Erythroblast (primary cell): ENCODE measurements at places on chromosomes 5 and 9.

- no peak for DNase-seq
These were observed 202.2 kb downstream of the GADD45G start for GRCh38 chr9:89807101-89807395.

- DNase-seq = peak; percentile 85
These were observed 969 bp downstream of the CLK4 start for GRCh38 chr5:178625679-178626483.

DNA sequence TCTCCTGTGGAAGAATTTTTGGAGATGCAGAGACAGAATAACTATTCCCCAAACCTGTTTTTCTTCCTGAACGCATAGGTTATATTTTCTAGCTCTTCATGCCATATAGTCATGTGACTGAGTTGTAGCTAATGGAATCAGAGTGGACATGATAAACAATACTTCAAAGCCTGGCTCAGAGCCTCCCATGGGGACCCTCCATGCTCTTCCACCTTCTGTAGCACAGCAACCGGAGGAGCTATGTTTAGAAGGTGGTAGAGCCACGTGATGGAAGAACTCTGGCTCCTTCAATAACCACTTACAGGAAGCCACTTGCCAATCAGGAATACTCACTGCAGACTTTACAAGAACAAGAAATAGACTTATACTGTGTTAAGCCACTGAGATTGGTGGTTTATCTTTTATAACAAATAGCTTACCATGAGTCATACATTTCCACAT is 39.2 kb downstream of the NADK2 start:
- DNase-seq = no peak

DNA sequence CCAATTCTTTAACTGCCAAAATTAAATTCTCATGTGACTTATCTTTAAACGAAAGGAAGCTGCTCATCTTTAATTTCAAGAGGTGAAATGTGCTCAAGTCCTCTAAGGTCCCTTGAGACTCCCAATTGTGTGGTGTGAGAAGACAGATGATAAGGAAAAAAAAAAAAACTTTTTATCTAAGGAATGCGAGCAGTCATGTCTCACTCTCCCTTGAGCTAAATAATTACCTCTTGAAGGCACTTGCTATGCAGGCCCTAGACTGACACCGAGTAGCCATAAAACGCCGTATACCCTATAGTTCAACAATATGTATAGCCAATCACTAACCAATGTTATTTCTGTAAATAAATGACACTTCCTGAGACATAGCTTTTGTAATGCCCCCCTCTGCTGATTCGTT is 1.5 kb upstream of the DTWD2 start:
- DNase-seq = peak; percentile 12

GRCh38 chr5:89948977-89949376 is 460.6 kb downstream of the CETN3 start:
- no peak for DNase-seq

- DNase-seq = no peak
These were observed 609.4 kb downstream of the SLCO4C1 start for GRCh38 chr5:101686536-101687157.

DNA sequence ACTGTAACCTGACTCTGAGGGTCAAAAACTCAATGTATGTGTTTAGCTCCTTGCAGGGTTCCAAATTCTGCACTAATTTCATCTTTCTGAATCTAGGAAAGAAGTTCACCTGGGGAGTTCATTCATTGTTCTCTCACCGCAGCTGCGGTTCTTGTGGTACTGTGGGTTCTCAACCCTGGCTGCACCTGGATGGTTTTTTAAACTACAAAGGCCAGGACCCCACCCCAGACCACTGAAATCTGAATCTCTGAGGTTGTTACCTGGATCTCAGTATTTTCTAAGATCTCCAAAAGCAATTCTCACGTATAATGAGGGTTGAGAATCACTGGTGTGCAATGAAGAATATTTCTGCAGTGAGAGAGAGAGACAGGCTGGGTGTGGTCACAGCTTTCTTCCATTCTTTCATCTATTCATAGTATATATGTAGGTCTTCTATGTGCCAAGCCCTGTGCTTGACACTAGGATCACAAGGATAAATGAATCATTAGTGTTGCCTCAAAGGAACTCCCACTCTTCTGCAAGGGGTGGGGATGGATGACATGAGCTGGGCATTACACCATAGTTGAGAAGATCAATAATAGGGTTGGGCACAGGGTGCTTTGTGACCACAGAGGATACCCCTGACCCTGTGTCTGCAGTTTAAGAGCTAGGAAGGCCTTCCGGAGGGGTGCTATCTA is 109.8 kb downstream of the GALNT10 start:
- no peak for DNase-seq

- no peak for DNase-seq
These were observed 14.1 kb downstream of the TRIM7 start for GRCh38 chr5:181190711-181191525.

- DNase-seq = no peak
These were observed 142.7 kb downstream of the PAX5 start for GRCh38 chr9:36891341-36891811.

DNA sequence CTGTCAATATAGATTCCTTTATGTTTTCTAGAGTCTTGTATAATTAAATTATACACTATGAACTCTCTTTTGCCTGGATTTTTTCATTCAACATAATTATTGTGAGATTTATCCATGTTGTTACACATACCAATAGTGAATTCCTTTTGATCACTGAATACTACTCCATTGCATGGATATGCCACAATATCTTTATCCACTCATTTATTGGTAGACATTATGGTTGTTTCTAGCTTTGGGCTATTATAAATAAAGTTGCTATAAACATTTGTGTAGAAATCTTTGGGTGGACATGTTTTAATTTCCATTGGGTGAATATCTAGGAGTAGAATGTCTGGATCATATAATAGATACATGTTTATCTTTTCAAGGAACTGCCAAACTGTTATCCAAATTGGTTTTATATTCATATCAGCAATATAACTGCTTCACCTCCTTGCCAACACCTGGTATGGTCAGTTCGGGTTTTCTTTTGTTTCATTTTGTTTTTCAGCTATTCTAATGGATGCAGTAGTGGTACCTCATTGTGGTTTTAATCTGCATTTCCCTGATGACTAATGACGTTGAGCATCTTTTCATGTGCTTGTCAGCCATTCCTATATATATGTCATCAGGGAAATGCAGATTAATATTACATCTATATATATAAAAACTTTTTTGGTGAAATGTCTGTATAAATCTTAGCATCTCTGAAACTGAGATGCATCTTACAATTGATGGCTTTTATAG is 32.1 kb upstream of the TCF7 start:
- DNase-seq = no peak

DNA sequence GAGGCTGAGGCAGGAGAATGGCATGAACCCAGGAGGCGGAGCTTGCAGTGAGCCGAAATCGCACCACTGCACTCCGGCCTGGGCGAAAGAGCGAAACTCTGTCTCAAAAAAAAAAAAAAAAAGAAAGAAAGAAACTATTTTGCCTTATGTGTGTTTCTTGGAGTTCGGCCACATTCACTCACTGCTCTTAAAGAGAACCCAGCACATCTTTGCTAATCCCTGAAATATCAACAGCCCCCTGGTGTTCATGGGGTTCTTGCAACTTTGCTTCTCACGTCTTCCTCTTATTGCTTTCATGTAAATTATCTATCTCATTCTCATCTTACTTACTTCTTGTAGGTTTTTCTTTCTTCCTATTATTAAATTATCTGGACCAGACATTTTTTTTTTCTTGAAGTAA is 126.3 kb upstream of the ASTN2 start:
- no peak for DNase-seq

DNA sequence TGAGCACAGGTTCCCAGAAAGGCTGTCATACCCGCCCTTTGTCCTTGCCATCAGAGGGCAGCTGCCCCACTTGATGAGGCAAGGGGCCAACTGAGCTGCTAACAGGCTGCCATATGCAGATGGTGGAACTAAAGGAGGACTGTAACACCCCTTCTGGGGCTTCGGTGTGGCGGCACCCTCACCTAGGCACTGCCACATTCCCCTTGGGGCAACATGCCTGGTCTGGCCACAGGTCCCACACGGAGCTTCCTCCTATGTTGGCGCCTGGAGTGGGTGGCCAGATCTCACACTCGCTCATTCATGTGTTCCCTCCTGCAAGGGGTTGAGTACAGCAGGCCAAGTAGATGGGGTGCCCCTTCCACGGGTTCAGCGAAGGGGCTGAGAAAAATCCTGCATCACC is 777.4 kb upstream of the CHD1 start:
- no peak for DNase-seq

- DNase-seq = no peak
These were observed 34.1 kb upstream of the EFNA5 start for GRCh38 chr5:107704681-107705401.

- no peak for DNase-seq
These were observed 1.6 kb upstream of the CFAP90 start for GRCh38 chr5:7852542-7852941.

DNA sequence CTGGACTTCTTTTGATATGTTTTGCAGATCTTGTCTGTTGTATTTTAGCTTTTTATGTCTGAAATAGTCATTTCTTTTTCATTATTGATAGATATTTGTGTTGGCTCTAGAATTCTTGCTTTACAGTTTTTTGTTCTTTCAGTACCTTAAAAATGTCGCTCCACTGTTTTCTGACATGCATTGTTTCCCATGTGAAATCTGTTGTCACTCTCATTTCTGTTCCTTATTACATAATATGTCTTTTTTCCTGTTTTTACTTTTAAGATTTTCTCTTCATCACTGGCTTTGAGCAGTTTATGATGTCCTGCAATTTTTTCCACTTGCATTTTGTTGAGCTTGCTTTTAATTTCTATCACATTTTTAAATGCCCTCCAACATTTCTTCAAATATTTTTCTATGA is 270.4 kb upstream of the TARS1 start:
- DNase-seq = peak; percentile 2

DNA sequence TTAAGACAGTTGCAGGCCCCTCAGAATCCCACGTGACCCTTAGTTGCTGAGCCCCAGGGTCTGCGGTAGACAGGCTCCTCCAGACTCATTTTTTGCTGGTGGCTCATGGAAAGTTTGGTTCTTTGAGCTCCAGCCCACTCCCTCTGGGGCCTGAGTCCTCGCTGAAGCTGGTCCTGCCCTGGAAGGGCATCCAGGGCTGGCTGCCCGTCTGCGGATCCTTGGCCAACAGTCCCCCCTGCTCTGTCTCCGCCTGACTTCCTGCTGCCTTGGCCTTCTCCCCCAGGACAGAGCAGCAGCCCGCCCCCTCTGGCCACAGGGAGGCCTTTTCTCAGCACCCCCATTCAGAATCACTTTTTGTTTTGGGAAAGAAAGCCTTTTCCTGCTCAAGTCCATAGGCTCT is 24.4 kb downstream of the SLC6A7 start:
- no peak for DNase-seq

DNA sequence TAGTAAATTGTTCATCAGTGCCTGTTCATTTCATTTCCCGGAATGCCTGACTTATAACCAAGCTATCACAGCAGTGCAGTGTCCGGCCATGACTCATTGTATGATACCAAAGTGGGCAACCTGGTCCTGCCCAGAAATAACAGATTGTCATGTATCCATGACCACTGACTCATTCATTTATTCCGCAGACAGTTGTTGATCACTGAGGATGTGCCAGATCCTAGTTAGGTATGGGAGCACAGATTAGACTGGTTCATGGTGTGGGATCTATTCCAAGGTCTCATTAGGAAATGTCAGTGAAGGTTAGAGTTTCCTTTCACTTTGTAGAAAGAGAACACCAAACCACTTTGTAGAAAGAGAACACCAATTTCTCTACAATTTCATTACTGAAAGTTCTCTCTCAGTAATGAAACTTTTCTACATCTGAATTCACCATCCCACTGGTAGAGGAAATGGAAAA is 8.7 kb downstream of the NREP start:
- no peak for DNase-seq

GRCh38 chr5:10898514-10898913 is 137.5 kb upstream of the DAP start:
- no peak for DNase-seq

GRCh38 chr5:143644727-143645126 is 167.2 kb upstream of the HMHB1 start:
- DNase-seq = no peak

DNA sequence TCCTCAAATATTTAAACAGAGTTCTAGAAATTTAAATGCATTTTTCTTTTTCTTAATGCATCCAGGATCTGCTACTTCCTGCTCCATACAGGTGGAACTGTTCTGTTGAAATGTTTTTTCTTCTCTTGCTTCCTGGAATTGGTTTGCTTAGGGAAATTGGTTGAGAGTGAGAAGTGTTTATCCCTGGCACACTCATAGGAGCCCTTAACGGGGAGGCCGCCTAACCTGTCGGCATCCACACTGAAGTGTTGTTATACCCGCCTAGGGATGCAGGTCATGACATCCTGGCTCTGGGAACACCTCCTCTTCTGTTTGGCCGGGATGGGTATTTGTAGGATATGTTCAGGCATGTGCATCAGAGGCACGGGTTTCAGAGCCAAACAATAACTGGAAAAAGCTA is 239.7 kb downstream of the GADD45G start:
- DNase-seq = no peak

DNA sequence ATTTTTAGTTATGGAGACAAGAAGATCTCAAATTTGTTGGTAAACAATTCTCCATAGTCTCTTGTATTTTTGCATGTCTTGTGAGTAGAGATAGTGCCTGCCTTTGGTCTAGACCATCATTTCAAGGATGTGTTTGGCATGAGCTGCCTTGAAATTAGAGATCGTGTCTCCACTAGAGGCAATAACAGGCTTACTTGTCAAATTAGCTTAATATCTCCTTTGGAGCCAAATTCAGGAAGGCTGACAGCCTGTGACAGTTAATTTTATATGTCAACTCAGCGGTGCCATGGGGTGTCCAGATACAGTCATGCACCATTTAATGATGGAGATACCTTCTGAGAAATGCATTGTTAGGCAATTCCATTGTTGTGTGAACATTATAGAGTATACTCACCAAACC is 24.8 kb upstream of the PRDM9 start:
- DNase-seq = no peak

- DNase-seq = no peak
These were observed 28.1 kb downstream of the IL33 start for GRCh38 chr9:6243746-6244145.

DNA sequence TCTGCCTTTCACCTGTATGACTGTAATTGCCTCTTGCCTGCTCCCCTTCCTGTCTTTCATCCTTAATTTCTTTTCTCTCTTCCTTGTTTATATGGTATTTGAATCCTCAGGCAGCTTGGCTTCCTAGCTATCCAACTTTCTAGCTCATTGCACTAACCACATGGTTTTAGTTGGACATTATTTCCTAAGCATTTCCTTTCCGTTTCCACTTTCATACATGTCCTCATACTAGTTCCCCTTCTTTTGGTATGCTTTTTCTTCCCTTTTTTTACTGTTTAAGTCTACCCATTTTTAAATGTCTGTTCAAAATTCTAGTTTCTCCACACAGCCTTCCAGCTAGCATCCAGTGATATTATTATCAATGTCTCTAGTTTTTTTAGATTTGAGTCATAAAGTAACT is 6.6 kb downstream of the CWC27 start:
- DNase-seq = no peak

GRCh38 chr5:157665467-157666070 is 5.8 kb upstream of the C5orf52 start:
- no peak for DNase-seq

GRCh38 chr5:90399251-90399650 is 10.3 kb downstream of the CETN3 start:
- no peak for DNase-seq
